ENCODE measurements at places on chromosomes 7 and 10.

- DNase-seq, result no peak
- no peak overlapping the region for H3K4me3 ChIP-seq
- H3K36me3 ChIP-seq, result no peaks in the 10 kb centered on the region
- peaks cover 5% of the 10 kb centered on the region for H3K4me1 ChIP-seq
- no peak overlapping the region for H3K27ac ChIP-seq
- H3K27me3 ChIP-seq, result no peaks in the 10 kb centered on the region
Measured at GRCh38 chr10:16904049-16904448, 86.8 kb upstream of the RSU1 start.

DNA sequence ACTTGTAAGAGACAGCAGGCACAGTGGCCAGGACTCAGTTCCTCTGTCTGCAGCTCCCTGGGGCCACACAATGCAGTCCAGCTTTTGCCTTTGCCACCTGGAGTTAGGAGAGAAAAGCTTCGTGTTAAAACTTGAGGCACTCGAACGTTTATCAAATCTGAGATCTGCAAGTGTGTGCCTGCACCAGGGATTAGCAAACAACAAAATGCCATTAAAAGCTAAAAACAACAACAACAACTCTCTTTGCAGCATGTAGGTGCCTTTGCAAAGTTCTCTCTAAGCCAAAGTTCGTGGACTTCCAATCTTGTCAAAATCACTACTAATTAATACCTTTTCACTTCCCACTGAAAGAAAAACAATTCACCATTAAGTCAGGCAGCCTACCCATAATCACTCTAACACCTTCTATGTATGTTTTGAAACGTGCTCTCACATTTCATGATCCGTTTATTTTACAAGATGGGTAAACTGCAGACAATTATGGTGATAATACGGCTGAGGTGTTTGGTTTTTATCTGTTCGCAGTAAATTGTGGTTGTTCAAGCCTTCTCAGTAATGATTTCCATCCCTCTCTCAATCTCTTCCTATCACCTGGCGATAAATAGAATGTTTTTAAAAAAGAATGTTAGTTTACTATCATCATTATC is 36.2 kb upstream of the SDK1 start:
- DNase-seq, result no peak
- H3K36me3 ChIP-seq, result no peaks in the 10 kb centered on the region
- H3K27ac ChIP-seq, result no peak overlapping the region

GRCh38 chr10:52129410-52130178 is 184.5 kb upstream of the DKK1 start:
- DNase-seq, result no peak
- no peaks in the 10 kb centered on the region for H3K36me3 ChIP-seq
- H3K27ac ChIP-seq, result no peak overlapping the region
- no peak overlapping the region for H3K4me3 ChIP-seq

GRCh38 chr7:25596443-25596842 is 368.2 kb upstream of the NPVF start:
- no peak overlapping the region for H3K4me3 ChIP-seq
- no peaks in the 10 kb centered on the region for H3K4me1 ChIP-seq
- H3K27me3 ChIP-seq, result no peaks in the 10 kb centered on the region
- no peak overlapping the region for H3K27ac ChIP-seq

DNA sequence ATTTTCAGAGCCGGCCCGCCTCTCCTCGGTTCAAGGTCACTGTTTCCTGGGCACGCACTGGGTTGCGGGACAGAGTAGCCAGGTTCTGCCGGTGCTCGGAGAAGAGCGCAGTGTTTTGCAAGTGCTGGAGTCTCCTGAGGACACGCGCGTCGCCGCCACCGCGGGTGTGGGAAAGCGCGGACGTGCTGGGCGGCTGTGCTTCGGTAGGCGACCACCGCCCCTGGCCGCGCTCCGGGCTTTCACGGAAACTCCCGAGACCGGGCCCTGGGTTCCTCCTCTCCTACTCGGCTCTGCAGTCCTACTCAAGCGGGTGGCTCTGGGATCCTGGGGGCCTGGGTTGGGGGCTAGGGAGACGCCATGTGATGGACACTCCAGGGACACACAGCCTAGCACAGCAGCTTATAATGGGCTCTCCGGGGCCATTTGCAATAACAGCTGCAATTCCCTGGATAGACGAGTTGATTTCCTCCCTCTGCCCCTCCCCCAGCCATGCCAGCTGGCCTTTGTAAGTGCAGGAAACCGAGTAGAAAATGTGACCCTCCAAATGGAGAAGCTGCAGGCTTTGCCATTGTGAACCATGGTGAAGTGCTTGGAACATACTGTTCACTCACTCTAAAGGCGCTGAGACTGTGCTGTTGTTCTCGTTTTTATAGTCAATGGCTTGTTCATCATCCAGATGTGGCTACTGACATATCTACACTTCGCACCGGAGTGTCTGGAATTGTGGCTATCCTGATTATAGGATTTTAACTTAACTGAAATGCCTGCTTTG is 2.1 kb downstream of the FRAT1 start:
- peaks cover 15% of the 10 kb centered on the region for H3K4me1 ChIP-seq
- no peak overlapping the region for H3K27ac ChIP-seq
- no peaks in the 10 kb centered on the region for H3K36me3 ChIP-seq
- peak overlapping the region; percentile 69 for H3K4me3 ChIP-seq
- peaks cover 18% of the 10 kb centered on the region for H3K27me3 ChIP-seq

DNA sequence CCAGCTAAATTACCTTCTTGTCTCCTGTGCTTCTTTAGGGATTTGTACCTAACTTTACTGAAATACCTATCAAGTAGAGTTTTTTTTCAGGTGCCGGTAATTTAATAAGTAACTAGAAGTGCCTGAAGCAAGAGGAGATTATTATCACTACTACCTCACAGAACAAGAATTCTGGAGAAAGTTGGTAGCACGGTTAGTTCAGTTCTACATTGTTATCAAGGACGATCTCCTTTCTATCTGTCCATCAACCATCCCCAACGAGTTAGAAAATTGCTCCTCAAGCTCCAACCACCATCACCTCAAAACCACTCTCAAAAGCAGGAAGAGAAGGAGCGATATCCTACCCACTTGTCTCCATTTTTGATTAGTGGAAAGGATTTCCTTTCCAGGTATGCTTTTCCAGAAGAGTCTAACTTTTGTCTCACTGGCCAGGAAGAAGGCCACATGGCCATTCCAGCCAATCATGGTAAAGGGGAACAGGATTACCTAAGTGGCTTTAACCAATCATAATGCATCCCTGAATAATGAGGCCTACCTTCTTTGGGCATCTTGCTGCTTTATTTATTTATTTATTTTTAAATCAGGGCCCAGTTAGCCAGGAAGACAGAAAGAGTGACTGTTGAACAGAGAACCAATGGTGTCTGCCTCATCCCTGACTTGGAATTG is 265.2 kb downstream of the SNX13 start:
- peaks cover 2% of the 10 kb centered on the region for H3K4me1 ChIP-seq
- no peaks in the 10 kb centered on the region for H3K36me3 ChIP-seq
- H3K4me3 ChIP-seq, result no peak overlapping the region
- DNase-seq, result no peak

DNA sequence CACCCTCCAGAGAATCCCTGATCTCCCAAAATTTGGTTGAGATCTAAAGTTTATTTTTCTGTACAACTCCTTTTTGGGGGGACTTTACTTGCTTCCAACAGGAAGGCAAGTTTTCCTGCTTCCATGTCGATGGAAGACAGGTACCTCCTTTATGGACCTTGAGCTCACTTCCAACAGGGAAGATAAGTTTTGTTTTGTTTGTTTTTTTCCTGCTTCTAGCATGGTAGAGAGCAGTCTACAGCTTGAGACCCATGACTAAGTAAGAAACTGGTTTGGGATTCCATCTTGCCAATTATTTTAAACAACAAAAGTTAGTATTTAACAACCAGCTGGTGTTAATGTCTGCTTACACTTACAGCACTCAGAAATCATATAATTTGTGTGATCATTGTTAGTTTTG is 74.4 kb downstream of the ST8SIA6 start:
- peaks cover 7% of the 10 kb centered on the region for H3K4me1 ChIP-seq
- H3K27ac ChIP-seq, result no peak overlapping the region
- no peak overlapping the region for H3K4me3 ChIP-seq
- DNase-seq, result no peak

DNA sequence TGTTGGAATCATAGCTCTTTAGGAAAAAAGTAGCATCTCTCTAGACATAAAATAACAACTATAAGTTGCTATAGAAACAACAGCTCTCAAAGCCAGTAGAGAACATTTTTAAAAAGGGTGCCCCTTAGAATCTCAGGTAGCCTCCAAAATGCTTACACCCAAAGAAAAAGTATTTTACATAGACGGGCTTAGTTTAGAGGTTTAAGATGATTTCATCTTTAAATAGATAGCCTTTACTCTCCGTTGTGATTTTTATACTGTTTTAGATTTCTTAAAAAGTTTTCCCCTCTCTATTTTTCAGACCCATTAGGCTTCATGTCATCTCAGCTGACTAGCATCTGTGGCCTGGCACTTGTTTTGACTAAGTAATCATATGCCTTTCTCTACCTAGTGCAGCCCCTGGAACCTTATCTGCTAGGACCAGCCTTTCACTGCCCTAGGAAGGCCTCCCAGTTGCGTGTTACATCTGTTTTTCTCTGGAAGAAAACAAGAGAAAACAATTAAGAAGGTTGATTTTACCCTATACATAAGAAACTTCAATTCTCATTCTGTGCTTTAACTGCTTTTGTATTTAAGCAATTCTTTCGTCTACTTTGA is 6.9 kb upstream of the BPGM start:
- H3K4me1 ChIP-seq, result no peaks in the 10 kb centered on the region
- no peaks in the 10 kb centered on the region for H3K36me3 ChIP-seq
- no peak overlapping the region for H3K27ac ChIP-seq
- H3K4me3 ChIP-seq, result no peak overlapping the region
- no peak for DNase-seq
- H3K27me3 ChIP-seq, result no peaks in the 10 kb centered on the region

DNA sequence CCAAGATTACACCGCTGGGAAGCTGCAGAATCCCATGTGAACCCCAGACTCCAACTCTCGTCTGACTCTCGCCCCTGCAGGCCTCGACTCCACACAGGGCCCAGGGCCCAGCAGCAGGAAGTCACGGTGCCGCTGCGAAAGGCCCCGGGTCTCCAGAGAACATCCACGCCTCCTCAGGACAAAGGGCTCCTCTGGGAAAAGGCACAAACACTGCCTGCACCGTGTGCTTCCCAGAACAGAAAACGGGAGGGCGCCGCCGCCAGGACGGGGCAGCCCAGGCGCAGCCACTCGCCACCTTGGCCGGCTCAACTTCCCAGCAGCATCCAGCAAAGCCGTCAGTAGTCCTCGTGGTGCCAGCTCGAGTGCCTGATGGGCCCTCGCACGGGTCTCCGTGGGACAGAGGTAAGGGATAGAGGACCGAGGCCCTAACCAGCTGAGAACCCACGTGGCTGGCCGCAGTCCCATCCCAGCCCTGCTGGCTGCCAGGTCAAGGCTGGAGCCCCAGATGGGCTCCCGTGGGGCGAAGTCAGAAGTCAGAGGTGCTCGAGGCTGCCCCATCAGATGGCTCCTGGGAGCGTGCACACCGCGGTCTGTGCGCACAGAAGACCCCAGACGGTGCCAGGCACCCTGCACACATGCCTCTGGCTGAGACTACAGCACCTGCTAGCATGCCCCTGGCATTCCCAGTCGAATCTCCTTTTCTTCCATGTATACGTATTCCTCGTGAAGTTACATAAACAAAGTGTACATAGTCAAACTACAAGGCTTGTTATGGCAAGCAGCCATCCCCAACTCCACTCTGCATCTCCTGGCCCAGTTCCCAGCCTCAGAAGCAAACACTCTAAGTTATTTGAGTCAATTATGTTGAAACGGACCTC is 60.2 kb downstream of the MAD1L1 start:
- H3K4me1 ChIP-seq, result no peaks in the 10 kb centered on the region
- H3K4me3 ChIP-seq, result no peak overlapping the region

DNA sequence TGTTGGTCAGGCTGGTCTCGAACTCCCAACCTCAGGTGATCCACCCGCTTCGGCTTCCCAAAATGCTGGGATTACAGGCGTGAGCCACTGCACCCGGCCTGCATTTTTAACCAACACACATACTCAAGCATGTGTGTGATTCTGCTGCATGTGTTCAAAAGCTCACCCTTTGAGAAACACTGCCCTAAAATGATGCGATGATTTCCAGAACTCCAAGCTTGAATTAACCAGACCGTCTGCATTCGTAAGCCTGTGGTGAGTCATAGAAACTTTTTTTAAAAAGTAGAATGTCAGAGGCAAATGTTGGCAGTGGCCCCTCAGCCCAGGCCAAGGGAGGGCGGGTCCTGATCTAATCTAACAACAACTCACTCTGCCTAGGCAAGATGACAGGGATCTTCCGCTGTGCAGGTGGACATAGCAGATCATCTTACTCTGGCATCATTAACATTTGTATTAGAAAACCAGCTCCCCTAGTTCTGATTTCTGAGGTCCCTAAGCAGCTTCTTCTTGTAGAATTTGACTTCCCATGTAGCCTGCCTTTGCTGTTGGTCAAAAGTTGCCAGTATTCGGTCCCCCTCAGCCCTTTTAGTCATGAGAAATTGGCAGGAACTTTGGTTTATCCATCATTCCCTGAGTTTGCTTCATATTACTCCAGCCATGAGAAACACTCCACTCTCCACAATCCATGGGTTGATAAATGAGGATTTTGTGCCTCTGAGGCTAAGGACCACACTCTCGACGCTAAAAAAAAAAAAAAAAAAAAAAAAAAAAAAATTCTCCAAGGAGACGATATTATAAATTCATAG is 190.4 kb downstream of the SKIDA1 start:
- no peak overlapping the region for H3K27ac ChIP-seq
- peaks cover 9% of the 10 kb centered on the region for H3K4me1 ChIP-seq
- no peak for DNase-seq
- no peak overlapping the region for H3K4me3 ChIP-seq

- H3K4me1 ChIP-seq, result peaks cover 9% of the 10 kb centered on the region
- no peak overlapping the region for H3K4me3 ChIP-seq
- no peak overlapping the region for H3K27ac ChIP-seq
- no peaks in the 10 kb centered on the region for H3K27me3 ChIP-seq
- peak; percentile 75 for DNase-seq
Measured at GRCh38 chr7:131688738-131689661, 132.6 kb upstream of the PODXL start.

GRCh38 chr10:110432814-110433565 is 64.7 kb upstream of the DUSP5 start:
- H3K4me3 ChIP-seq, result no peak overlapping the region
- H3K27ac ChIP-seq, result no peak overlapping the region
- no peaks in the 10 kb centered on the region for H3K27me3 ChIP-seq
- H3K36me3 ChIP-seq, result no peaks in the 10 kb centered on the region

- no peak for DNase-seq
- no peaks in the 10 kb centered on the region for H3K27me3 ChIP-seq
- H3K36me3 ChIP-seq, result no peaks in the 10 kb centered on the region
- no peak overlapping the region for H3K27ac ChIP-seq
- H3K4me3 ChIP-seq, result no peak overlapping the region
- no peaks in the 10 kb centered on the region for H3K4me1 ChIP-seq
Measured at GRCh38 chr7:124196519-124196918, 163.7 kb upstream of the TMEM229A start.
